Left forelimb (tissue), 1 donor: ENCODE measurements at places on chromosomes 6 and 20.

GRCh38 chr20:1882026-1882425, 13.2 kb upstream of the SIRPA start:
- no peak for DNase-seq

GRCh38 chr6:43715056-43715788, 27.6 kb upstream of the MRPS18A start:
- no peak for DNase-seq

DNA sequence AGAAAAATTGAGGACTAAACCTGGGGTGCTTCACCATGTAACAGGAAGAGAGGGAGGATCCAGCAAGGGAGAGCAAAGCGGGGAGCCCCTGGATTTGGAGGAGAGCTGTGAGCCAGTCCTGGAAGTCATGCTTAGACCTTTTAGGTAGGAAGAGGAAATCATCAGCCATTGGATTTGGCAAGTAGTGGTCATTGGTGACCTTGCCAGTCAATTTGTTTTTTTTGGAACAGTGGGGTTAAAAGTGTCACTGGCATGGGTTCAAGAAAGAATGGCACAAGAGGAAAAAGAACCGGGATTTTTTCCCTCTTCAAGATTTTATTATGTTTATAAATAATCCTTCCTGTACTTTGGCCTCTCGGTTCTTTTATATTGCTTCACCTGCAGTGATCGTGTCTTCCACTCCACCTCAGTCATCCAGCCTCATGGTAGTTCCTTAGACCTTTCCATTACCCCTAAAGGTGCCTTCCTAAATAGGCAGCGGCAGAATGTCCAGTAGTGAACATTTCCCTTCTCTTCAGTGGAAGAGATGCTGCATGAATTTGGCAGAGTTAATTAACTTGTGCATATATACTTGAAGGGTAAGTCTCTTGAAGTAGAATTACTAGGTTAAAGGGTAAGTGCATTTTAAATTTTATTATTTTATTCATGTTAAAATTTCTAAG, 124.7 kb downstream of the QKI start:
- DNase-seq = no peak

- DNase-seq = no peak
Observed at GRCh38 chr6:13917141-13917540, 7.6 kb upstream of the RNF182 start.

DNA sequence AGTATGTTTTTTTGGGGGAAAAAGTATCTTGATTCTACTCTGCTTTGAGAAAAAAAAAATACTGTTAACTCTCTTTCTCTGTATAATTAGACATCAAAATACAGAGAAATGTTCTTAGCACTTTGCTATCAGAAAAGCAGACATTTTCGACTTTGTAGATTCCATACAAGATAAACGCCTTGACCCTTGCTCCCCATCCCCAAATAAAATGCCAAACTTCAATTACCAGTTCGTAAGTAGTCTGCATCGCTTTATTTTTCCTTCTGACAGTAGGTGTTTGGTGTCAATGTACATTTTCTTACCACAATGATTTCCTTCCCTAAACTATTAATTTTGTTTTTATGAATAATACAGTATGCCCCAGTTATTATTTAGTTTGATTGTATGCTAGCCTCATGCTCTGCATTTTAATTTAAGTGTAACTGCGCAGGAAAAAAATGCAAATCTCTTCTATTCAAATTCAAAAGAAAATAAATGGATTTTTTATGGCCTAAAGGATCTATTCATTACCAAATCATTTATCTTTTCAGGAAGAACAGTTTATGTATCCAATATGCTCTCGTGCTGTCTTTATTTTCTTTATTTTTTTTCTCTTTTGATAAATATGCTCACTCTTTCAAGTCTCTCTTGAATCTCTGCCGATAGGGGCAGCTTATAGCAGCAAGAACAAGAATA, 84.8 kb upstream of the ZNF217 start:
- no peak for DNase-seq

- DNase-seq = no peak
Observed at GRCh38 chr6:155561257-155561965, 105.8 kb upstream of the NOX3 start.

DNA sequence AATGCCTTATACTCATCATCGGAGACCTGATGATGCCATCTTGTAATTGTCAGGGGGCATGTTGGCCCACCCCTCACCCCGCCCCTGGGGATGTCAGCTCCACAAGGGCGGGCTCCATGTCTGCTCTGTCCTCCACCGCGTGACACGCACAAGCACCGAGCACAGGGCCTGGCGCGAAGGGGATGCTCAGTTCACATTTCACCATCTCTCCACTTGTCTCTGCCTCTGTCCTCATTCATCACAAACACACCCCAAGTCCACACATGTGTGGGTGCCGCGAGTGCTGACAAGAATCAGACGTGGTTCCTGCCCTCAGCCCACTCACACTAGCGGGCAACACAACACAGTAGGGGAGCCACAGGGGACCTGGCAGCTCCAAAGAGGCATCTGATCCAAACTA, 151.2 kb upstream of the PTPN1 start:
- no peak for DNase-seq

GRCh38 chr6:3405182-3405518, 51.7 kb downstream of the SLC22A23 start:
- no peak for DNase-seq

DNA sequence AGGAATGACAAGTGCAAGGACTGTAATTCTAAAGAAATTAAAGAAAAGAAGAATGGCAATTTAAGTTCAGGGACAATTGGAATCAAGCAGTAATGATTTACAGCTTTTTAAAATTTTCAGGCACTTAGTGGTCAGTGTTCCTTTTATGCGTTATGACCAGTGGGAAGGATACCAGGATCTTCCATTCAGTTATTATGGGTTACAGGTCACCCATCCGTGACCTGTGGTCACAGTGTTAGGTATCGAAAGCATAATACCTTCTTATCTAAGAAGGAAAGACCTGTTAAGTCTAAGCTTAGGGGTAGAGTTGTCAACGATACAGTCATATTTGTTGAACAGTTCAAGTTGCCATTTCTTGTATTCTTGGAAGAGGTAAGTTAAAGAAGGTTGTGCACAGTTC, 253.8 kb downstream of the LAMA2 start:
- DNase-seq = no peak

DNA sequence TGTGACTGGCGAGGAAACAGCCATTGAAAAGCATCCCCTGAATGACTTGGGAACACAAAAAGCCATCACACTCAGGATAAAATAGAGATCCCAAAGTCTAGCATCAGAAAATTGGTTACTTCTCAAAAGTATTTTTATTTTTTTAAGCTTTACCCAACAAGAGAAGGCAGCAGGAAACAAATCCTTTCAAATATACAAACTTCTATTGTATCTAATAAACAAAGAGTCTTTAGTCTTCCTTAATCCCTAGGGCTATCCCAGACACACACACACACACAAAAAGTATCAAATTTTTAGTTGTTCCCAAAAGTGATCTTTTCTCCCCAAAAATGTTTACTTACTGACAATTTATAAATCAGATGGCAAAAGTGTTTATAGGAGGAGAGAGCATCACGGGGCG, 33.2 kb upstream of the MARCKS start:
- DNase-seq = no peak

DNA sequence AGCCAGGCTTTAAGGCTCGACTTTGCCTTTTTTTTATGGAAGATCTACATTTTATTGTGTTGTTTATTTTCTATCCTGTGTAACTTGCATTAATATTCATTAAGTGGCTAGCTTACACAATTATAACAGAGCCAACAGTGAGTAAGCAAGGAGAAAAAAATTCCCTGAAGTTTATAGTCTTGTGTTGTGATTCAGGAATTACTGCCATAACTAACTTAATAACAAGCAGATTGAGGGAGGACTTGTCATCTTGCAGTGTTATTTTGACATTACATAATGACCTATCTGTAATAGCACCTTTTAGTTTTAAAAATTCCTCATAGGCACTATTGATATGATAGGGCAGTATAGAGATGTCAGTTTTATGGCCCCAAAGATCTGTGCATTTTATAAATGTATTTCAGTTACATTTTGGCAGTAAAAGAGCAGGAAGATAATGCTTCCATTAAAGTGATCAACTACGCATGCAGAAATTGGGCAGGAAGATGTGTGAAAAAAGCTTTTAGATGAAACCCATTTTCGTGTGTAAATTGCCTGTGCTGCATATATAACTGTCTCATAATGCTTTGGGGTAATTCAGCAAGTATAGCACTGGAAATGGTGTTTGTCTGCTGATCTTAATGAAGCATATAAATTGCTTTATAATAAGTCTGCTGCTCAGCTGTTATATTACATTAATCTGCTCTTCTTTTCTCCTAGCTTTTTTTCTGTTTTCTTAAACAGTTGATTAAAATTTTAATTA, 123.0 kb downstream of the SMAP1 start:
- DNase-seq = no peak

DNA sequence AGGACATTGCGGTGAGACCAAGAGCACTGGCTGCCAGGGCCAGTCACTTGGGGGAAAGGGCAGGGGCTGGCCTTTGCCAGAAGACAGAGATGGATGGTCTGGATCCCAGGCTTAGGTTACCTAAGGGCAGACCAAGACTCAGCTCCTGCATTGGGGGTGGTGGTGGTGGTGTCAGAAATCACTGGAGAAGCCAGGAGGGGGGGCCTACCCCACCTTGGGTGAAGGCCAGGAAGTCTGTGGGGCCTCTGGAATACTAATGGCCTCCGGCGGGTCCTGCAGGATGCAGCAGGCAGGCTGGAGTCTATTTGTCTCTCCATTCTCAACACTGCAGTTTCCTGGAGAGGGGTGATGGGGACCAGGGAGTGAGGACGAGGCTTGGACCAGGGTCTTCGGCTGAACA, 32.8 kb downstream of the CD40 start:
- DNase-seq = no peak

DNA sequence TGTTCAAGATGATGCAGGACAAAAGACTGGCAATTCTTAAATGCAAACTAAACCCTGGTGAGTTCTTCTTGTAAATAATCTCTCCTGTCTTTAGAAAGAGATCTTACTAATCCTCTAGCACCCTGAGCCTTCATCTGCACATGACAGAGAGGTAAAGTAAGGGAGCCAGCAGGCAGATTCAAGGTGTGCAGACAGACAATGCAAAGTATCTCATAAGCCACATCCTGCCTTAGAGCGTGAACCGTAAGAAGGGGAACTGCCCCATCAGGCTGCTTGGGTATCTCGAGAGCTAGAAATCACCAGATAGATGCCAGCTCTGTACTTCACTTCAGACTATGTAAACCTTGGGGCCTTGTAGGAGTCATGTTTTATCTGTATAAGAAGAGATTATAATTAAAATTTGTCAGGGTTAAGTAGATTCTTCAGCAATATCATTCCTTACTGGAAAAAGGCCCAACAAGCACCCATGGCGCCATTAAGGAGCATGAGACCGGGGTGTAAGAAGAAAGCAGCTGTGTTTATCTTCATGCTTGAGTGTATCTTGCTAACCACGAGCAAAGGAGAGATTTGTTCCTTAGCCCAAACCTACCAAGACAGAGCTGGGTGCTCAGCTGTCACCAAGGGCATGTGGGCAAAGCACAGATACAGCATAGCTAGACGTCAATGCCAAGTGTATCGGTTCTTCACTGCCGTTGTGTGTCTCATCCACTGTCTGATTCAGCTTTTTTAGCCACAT, 24.4 kb downstream of the CNR1 start:
- DNase-seq = no peak

GRCh38 chr6:961407-961960, 268.5 kb upstream of the EXOC2 start:
- no peak for DNase-seq

DNA sequence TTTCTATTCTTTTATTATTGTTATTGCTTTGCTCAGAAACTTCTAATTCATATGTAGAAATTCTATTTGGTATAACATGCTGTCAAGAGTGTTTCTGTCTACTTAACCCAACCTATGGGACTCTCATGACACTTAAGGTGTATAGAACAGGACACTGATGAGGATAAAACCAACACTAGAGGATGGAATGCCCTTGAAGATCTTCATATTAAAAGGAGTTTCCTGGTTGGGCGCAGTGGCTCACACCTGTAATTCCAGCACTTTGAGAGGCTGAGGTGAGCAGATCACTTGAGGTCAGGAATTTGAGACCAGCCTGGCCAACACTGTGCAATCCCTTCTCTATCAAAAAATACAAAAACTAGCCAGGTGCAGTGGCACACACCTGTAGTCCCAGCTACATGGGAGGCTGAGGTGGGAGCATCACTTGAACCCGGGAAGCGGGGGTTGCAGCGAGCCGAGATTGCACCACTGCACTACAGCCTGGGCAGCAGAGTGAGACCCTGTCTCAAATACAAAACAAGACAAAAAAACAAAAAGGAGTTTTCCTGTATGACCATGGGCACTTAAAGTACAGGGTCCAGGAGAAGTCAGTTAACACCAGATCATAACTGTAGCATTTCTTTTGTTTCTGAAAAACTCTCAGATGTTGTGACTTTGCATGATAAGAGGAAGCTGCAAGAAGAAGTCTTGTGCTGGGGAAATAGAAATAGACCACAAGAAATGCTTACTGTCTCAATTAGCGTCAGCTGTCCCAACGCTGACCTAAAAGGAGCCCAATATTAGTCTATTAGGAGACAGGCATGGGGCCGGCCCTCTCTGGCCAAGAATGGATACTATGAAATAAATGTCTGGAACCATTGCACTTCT, 38.9 kb upstream of the CD2AP start:
- no peak for DNase-seq

DNA sequence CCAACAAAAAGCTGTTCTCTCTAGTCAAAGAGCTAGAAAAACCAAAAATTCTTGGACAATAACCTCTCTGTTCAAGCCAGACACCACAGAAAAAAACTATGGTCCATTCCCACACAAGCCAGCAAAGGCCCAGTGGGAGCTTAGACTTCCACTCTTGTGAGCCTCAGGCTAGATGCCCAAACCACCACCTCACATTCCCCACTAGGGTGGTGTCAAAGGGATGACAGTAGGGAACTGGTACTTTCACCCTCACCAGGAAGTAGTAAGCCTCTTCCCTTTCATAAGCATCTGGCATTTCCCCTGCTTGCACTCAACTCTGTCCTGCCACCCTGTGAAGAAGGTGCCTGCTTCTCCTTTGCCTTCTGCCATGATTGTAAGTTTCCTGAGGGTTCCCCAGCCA, 58.4 kb upstream of the RNF217 start:
- no peak for DNase-seq

DNA sequence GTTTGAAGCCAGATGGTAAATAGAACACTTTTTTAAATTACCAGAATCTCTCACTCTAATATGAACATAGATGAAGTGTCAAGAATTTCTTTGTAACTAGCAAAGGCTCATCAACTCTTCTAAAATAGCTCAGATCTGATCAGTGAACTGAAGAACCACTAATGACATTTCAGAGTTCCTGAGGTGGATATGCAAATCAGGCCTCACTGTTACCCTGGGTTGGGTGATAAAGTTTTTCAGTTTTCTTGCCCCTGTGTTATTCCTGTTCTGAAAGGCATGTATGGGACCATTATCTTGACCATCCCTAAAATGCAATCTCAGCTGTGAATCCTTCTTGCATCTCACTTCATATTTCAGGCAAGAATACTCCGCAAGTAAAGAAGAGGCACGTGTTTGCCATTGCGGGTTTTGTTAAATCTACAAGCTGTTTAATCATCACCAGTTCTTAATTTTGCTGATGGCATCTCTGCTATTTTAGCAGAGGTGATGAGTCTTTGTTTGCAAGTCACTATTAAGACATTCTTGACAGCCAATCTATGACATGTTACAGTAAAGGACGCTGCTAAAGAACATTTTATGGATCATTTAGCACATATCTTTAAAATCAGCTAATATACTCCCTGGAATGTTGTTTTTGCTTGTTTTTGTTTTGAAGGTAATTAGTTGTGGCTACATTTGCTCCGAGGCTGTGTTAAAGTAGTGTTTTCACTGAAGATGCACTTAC, 47.9 kb downstream of the KHDC1L start:
- DNase-seq = no peak
